ENCODE measurements at places on chromosomes 13 and 19.
A peak's percentile ranks its signal among the peaks of the same experiment; 100 is the strongest.

DNA sequence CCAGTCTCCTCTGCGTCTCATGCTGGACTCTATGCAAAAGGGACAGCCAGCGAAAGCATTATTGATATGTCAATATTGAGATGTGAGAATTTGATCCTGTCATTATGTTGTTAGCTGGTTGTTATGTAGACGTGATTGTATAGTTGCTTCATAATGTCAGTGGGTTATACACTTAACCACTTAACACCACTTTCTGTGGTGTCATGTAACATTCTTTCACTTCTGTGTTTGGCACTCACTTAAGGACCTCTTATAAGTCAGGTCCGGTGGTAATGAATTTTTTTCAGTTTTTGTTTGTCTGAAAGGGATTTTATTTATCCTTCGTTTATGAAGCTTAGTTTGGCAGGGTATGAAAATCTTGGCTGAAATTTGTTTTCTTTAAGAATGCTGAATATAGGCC is 7.1 kb upstream of the SIGLEC7 start:
- no peak for DNase-seq

GRCh38 chr19:8702350-8702749 is 3.8 kb upstream of the ACTL9 start:
- DNase-seq, result no peak

DNA sequence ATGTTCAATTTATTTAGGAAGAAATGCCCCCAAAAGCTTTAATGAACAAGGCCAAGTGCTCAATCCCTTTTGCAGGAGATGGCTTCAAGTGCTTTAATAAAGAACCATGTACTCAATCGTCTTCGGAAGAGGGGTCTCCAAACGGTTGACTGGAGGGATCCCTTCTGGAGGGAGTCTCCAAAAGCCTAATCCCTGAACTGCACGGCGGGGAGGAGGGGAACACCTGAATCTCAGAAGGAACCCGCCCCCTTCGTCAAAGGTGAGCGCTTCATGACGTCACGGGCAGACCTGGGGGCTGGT is 505 bp downstream of the PAF1 start:
- peak; percentile 50 for DNase-seq

- DNase-seq, result no peak
Measured at GRCh38 chr19:51089786-51090185, 7.1 kb upstream of the KLK14 start.

DNA sequence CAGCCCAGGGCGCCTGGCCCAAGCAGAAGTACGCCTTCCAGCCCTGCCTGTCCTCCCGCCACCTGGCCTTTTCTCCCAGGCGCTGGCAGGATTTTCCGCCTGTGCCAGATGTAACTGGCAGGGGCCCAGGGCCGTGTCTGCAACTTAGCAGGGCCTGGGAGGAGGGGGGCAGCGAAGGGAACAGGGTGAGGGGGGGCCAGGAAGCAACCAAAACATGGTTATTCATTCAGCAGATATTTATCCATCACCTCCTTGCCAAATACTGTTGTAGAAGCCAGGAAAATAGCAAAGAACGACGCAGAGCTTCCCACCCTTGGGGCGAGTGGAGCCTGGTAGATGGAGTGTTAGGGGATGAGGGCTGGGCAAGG is 5.6 kb downstream of the TLE6 start:
- DNase-seq, result no peak

GRCh38 chr19:5122671-5123409 is 153.9 kb downstream of the KDM4B start:
- DNase-seq, result no peak

DNA sequence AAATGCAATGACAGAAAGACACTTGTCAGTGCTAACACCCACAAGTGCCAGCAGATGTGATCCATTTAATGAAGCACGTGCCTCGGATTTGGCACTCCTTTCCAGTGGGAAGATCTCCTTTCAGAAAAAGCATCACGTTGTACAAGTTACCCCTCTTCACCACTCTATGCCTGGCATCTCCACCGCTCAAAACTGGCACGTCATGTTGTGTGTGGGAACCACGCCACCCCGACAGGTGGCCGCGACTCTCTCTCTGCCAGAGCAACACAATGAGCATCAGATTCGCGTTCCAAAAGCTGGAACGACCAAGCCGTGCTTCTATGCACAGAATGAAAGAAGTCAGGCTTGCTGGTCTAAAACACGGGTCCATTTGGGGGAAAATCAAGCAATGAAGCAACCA is 24.3 kb downstream of the TMTC4 start:
- no peak for DNase-seq

GRCh38 chr13:20714563-20715329 is 11.2 kb downstream of the IL17D start:
- no peak for DNase-seq

DNA sequence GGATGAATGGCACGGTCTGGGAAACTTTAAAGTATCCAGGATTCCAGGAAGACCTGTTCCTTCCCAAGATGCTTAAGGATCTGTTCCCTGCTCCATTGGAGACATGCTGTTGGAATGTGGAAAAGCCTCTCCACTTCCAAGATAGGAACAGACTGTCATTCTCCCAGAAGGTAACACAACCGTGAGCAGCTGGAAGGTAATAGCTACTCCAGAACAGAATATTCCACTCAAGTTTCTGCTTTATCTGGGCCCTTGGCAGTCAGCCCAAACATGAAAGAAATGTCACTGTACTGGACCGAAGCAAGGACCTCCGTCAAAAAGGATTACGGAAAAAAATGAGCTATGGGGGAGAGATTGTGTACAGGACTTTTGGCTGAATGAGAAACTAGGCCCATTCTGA is 420.9 kb upstream of the NBEA start:
- DNase-seq, result no peak

DNA sequence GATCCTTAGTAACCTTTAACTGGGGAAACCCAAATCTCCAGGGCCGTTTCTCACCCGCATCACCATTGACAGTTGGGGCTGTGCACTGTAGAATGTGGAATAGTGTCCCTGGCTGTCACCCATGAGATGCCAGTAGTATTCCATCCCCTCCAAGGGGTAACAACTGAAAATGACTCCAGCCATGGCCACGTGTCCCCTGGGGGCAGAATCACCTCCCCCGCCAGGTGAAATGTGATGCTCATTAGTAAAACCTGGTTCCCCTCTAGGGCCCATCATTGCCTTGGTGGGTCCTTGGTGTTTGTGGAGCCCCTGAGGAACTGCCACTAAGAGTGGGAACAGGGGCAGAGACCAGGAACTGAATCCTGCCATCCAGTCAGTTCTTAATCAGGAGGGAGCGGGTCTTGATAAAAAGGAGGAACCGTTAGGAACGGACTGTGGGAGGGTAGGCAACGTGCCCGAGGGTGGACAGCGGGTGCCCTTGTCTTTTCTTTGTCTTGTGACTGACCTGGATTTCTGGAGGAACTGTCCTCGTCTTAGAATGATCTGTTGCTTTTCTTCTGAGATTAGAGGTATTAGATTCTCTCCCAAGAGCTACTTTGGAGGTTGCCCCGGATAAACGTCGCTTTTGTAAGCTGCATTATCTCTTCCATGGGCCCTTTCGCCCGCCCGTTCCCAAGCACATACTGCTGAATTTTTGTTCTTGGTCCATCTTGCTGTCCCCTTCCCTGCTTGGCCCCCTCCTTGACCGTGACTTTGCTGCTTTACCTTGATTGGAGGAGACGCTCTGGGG is 3.5 kb downstream of the MYO9B start:
- no peak for DNase-seq

DNA sequence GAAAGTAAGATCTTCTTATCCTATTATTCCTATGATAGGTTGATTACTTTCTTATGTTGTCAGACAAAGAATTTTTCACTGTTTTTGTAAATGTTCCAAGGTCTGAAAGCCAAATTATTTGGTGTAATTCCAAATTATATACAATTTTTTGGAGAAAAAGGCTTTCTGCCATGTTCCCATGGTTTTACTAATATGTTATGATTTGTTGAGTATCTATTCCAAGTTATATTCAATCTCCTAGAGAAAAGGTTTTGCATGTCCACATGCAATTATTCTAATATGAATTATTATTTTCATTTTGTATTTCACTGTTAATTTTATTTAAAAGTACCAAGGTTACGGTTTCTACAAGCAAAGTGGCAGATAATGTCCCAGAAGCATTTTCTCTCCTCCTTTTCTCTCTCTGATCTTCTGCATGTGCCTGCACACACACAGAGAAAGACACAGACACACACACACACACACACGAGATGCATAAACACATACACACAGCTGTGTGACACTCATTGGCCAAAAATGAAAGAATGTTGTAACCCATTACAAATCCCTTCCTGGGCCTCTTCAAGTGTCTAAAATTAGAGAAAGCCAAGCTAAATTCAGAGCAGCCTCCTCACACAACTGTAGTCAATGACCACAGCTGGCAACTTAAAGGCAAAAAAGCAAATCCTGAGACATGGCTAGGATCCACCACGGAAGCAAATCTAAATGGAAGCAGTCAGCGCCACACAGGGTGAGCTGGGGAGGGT is 621.0 kb downstream of the EFNB2 start:
- DNase-seq, result no peak

DNA sequence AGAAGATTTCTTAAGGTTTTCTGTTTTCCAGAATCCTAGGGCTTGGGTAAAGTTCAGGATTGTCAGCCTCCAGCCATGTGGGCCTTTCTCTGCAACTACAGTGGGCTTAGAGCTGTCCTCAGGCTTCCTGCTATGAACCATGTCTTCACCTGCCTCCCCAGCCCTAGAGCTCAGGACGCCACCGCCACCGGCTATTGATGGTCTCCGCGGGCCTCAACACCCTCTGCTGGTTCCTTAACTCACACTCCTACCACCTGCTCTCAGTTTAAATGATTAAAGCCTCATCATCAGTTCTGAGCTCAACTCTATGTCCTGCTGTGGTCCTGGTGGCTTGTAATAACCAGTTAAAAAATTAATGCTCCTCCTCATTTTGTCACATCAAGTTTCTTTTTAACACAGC is 221.0 kb downstream of the EFNB2 start:
- no peak for DNase-seq

GRCh38 chr13:44874886-44875630 is 114.2 kb downstream of the NUFIP1 start:
- no peak for DNase-seq

DNA sequence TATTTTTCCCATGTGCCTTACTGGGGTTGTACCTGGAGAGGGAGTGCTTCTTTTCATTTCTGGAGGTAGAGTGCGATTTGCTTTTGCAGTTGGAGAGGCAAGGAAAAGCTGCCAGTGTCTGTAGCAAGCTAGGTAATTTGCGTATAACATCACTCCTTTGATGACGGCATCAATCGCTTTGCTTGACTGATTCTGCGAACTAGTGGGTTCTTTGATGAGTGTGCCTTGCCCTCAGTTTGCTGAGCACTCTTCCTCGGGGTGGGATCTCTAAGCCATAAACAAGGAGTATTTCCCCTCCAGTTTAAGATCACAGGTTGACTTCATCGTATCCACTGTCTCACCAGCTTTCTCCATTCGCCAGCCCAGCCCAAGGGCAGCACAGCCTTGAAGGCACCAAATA is 344.5 kb downstream of the KCNRG start:
- no peak for DNase-seq

GRCh38 chr13:80502359-80502758 is 161.4 kb upstream of the SPRY2 start:
- no peak for DNase-seq

- no peak for DNase-seq
Measured at GRCh38 chr13:101292711-101293110, 123.6 kb downstream of the NALCN start.

DNA sequence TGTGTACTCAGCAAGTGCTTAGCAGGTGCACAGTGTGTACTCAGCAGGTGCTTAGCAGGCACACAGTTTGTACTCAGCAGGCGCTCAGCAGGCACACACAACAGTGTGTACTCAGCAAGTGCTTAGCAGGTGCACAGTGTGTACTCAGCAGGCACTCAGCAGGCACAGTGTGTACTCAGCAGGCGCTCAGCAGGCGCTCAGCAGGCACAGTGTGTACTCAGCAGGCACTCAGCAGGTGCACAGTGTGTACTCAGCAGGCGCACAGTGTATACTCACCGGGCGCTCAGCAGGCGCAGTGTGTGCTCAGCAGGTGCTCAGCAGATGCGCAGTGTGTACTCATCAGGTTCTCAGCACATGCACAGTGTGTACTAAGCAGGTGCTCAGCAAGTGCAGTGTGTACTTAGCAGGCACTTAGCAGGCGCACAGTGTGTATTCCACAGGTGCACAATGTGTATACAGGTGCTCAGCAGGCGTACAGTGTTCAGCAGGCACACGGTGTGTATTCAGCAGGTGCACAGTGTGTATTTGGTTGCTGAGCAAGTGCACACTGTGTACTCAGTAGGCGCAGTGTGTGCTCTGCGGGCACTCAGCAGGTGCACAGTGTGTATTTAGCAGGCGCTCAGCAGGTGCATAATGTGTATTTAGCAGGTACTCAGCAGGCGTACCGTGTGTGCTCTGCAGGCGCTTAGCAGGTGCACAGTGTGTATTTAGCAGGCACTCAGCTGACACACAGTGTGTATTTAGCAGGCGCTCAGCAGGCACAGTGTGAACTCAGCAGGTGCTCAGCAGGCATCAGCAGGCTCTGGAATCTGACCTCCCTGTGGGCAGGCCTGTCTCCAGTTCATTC is 15.1 kb downstream of the CRTC1 start:
- no peak for DNase-seq

DNA sequence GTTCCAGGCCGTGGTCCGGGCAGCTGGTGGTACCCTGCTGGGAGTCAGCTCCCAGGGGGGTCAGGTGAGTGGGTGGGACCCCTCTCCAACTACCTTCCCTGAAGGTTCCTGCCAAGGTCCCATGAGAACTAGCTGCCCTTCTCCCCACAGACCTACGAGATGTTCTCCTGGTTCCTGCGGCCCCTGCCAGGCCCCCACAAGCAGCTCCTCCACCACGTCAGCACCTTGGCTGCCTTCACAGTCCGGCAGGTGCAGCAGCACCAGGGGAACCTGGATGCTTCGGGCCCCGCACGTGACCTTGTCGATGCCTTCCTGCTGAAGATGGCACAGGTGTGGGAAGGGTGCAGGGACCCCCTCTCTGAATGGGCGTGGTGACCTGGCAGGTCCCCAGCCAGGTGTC is 5.5 kb downstream of the CYP2S1 start:
- DNase-seq, result no peak

DNA sequence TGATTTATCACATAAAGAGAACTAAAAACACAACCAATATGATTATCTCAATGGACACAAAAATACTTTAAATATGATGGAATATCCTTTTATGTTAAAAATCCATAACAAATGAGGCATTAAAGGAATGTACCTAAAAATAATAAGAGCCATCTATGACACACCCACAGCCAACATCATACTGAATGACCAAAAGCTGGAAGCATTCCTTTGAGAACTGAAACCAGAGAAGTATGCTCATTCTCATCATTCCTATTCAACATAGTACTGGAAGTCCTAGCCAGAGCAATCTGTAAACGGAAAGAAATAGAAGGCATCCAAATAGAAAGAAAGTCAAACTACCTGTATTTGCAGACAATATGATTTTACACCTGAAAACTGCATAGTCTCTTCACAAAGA is 671.0 kb downstream of the SLITRK1 start:
- DNase-seq, result no peak

DNA sequence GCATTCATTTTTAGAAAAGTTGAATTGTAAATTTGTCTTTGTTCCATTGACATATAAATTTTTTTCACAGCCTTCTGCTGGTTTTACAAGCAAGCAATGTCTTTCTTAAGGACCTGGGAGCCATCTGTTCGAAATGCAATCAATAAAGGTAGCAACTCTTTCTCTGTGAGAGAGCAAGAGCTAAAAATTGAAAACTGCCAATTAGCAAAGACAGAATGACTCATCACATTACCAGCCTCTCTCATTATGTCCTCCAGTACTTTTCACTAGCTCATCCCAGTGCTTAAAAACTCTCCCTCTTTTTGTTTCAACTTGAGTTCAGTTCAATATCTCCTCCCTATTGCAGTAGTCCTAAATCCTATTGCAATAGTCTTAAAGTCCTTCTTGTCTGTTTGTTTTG is 760.7 kb upstream of the SLITRK6 start:
- no peak for DNase-seq

Data from ACHN (cell line).